CD4-positive, alpha-beta memory T cell (primary cell): ENCODE measurements at places on chromosomes 13 and 19.
A peak's percentile ranks its signal among the peaks of the same experiment; 100 is the strongest.

GRCh38 chr19:45152504-45153338, 8.1 kb downstream of the NKPD1 start:
- DNase-seq, result peak; percentile 66

DNA sequence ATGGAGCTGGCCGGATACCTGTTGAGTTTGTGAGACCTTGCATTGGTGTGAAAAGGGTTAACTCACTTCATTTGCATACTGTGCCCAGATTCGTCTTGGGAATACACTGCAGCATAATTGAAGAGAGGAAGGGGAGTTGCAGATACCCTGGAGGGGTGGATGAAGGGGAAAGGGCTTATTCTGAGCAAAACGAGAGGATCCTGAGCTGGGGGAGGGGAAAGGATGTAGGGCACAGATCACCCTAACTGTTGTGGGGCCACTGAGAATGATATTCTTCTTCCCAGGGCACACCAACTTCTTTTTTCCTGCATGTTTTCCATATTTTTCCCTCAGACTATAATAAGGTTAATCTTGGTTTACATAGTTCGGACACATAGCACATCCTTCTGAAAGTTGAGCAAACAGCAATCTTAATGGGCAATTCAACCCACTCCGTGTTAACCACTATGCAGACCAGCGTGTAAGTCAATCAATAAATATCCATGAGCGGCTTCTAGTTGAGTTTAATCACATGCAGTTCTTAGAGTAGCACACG, 11.7 kb upstream of the PTPRS start:
- DNase-seq, result no peak

- no peak for DNase-seq
Measured at GRCh38 chr19:2278459-2279158, 3.4 kb downstream of the PEAK3 start.

- no peak for DNase-seq
Measured at GRCh38 chr19:46985542-46986415, 33.9 kb upstream of the NPAS1 start.

DNA sequence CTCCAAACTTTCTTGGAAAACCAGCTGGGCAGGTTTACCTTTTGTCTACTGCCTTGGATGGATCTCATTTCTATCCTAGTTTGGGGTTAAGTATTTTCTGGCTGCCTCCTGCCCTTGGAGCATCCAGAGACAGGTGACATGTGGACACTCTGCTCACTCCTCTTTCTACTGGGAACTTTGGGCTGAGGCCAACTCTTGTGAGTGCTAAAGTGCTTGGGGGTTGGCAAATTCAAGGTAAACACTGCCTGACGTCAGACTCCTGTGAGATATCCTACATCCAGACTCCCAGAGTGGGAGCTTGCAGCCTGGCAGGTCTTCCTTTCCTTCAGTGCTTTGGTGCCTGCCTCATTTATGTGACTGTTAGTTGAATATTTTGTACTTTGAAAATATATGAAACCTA, 388.1 kb downstream of the KCNRG start:
- no peak for DNase-seq

GRCh38 chr19:47312366-47313006, 2.8 kb downstream of the C5AR1 start:
- no peak for DNase-seq

DNA sequence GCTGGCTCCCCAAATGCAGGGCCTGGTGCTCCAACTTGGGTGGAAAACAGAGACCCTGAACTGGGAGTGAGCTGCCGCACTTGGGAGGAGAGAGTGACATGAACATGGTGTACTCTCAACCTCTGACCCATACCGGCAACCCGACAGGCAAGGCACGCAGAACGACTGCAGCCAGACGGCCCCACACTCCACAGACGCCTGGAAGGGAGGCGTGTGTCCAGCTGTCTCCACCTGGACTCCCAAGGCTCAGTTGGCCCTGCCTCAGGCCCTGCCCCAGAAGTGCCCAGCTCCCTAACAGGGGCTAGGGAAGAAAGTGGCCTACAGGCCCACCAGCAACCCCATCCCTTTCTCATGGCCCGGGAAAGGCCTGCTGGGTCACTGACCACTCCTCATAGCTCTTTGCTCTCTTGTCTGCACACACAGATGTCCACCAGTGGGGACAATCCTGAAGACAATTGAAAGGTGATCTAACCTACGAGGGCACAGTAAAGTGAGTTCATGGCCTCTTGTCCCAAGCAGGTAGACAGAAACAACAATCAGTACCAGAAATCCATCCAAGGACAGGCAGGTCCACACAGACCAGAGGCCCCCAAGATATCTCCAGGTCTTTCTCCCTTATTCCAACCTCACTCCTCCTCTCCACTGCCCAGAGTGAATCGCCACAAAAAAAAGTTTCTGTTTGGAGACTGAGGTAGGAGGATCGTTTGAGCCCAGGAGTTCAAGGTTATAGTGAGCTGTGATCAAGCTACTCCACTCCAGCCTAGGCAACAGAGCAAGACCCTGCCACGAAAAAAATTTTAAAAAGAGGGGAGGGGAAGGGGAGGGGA, 28.2 kb downstream of the ELL start:
- no peak for DNase-seq

DNA sequence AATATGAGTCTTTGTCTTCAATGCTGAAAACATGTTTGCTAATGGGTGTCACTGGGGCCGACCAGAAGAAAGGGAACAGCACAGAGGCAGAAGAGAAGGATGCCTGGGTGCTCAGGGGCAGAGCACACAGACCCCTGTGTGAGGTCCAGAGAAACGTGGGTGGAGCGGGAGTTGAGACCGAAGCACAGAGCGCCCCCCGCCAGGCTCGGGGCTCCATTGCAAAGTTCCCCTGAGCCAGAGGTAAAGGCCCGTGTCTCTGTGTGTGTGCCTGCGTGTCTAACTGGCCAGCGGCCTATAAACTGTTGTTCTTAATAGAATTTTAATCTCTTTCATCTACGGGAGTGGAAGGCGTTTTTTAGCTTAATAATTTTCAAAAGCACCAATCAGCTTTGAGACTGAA, 343.1 kb downstream of the TEX29 start:
- DNase-seq, result no peak

DNA sequence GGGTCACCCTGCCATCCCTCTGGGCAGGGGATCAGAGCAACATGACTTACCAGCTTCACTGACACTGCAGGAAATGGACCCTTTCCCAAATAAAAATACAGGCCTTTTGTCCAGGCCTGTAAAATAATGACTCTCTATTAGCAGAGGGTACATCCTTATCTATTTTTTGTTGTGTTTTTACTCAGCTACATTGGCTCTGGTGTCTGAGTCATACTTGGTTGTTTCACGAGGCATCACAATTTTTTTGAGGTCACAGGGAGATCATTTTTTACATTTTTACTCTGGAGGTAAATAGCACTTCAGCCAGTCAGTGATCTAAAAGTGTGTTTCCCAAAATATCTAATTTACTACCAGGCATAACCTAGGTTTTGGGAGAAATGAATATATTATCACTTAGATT, 6.9 kb upstream of the HTR2A start:
- DNase-seq, result no peak

GRCh38 chr13:93259527-93260080, 33.0 kb downstream of the GPC6 start:
- no peak for DNase-seq

DNA sequence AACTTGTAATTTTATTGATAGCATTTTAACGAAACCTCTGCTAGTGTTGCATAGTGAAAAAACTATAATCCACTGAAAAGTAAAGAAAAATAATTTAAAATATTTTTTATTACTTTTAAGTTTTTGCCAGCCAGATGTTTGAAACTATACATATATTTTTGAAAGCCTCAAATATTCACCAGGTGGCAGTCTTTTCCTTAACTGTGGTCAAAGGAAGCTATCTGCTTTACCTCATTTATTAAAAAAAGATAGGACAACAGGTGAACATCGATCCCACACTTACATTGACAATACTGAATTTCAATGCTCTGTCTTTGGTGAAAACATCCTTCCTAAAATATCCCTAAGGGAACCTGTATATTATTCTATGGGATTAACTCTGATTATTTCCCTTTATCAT, 100.5 kb downstream of the TRPC4 start:
- no peak for DNase-seq

DNA sequence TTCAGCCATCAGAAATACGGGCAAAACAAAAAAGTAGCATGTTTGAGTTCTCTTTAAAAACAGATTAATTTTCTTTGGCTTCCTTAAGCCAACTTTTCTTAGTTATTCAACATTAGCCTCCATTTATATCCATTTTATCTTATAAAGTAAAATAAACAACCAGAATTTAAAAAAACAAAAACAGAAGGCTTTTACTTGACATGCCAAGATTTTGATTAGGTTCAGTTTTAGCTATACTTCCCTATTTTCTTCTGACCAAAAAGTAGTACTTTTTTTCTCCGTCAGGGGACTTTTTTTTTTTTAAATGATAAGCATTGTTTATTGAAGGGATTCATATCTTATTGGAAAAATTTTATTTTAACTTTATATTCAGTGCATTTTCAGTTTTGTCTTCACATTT, 18.1 kb downstream of the RNASEH2B start:
- no peak for DNase-seq

DNA sequence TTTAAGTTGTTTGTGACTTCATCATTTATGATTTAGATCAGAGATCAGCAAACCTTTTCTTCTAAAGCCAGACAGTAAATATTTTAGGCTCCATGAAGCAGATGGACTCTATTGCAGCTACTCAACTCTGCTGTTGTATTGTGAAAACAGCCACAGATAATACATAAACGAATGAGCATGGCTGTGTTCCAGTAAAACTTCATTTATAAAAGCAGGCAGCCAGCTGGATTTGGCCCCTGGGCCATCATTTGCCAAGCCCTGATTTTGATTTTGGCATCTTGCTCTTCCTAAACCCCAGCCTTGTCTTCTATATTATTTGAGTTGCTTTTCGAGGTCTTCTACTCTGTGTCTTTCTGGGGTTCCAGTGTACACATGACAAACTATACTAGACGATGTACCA, 41.3 kb downstream of the RNASEH2B start:
- DNase-seq, result no peak

DNA sequence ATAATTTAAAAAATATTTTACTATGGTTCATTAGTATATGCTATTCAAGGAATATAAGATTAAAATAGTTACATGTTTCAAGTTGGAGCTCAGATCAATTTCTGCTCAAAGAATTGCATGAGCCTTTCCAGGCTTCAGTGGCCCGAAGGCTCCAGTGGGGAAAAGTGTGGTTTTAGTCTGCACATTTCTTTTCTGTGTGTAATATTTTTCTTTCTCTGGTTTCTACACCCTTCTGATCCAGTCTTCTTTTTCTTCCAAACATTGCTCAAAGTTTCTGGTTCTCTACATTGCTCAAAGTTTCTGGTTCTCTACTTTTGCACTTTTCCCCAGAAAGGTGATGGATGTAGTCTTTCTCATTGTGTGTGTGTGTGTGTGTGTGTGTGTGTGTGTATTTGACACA, 64.7 kb upstream of the OXGR1 start:
- no peak for DNase-seq

GRCh38 chr13:88014527-88014926, 343.4 kb downstream of the SLITRK5 start:
- DNase-seq, result no peak

GRCh38 chr19:6800991-6801484, 28.5 kb downstream of the VAV1 start:
- peak; percentile 46 for DNase-seq

DNA sequence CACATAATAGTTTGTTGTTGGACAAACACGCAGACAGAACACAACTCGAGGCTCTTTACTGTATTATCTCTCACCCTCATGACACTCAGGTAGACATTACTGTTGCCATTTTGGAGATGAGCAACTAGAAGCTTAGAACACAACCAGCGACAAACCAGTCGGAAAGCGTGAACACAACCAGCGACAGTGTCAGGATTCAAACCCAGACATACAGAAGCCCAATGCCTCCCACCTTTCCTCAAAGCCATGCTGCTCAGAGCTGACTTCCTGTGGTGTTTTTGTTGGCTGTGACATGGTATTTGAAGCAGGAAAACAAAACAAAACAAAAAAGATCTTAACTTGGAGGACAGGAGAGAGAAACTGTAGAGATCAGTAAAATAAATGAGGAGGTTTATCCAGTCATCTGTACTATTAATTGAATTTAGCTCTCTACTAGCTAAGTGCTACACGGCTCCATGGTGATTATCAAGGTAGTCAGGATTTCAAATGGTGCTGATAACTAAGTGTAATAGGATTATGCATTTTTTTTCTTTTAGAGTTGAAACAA, 92.1 kb downstream of the STARD13 start:
- DNase-seq, result no peak

- DNase-seq, result no peak
Measured at GRCh38 chr19:38264486-38265212, at the start of gene SPINT2. TSS of gene SPINT2 (plus strand) at chr19:38264573. CDS start at chr19:38264893, 320 bp downstream.

- DNase-seq, result no peak
Measured at GRCh38 chr13:64314331-64314730, 2898.7 kb upstream of the PCDH20 start.

GRCh38 chr13:114049026-114049425, 75.2 kb upstream of the C13orf46 start:
- DNase-seq, result peak; percentile 36

DNA sequence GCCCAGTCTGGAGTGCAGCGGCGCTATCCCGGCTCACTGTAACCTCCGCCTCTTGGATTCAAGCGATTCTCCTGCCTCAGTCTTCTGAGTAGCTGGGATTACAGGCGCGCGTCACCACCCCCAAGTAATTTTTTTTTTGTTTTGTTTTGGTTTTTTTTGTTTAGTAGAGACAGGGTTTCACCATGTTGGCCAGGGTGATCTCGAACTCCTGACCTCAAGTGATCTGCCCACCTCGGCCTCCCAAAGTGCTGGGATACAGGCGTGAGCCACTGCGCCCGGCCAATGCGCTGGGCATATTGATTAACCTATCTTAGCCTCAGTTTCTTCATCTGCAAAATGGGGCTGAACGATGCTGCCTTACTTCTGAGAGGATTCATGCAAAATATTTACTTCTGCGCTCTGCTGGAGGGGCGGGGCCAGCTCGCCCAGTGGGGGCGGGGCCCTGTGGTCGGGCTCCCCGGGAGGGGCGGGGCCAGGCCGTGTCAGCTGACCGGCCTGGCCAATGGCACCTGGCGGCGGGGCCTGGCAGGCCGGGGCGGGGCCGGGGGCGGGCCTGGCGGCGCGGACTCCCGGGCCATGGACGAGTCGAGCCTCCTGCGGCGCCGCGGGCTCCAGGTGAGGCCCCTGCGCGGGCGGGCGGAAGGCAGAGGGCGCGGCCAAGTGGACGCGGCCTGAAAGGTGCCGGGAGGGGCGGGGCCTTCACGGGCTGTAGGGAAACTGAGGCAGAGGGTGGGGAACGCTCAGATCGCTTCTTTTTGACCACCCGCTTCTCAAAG, at the start of gene MAST3:
Gene MAST3 (plus strand): TSS at position 562 of the 776 bp plus-strand sequence. CDS start 15 bp downstream, at position 577.
- peak; percentile 87 for DNase-seq

- DNase-seq, result no peak
Measured at GRCh38 chr13:32941368-32941767, 74.9 kb upstream of the KL start.

DNA sequence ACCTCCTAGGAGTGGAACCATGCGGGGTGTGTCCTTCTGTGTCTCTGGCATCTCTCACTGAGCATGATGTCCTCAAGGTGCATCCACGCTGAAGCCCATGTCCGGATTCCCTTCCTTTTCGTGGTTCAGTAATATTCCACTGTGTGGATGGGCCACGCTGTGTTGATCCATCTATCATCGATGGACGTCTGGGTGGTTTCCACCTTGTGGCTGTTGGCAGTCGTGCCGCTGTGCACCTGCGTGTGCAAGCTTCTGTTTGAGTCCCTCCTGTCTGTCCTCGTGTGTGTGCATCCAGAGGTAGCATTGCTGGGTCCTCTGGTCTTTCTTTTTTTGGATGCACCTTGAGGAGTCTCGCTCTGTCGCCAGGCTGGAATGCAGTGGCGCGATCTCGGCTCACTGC, 11.2 kb upstream of the GNA15 start:
- DNase-seq, result no peak
